HFFc6 (cell line): ENCODE measurements at places on chromosomes 4 and X. TPM values are rescaled to one million over a fixed set of nuclear protein-coding genes. Genes with fewer than 3 reads are reported as not detected.
A peak's percentile ranks its signal among the peaks of the same experiment; 100 is the strongest.

GRCh38 chrX:121191779-121192178 is 144.4 kb downstream of the GLUD2 start:
- no peak for DNase-seq

SPANXA2 gene
- 0.54 to 212 TPM (median 0.67 TPM) in 3 replicates for total RNA-seq

- DNase-seq, result no peak
These were observed 295.3 kb downstream of the GRID2 start for GRCh38 chr4:92599044-92599443.

- DNase-seq, result peak; percentile 45
These were observed 52.5 kb downstream of the LINC00632 start for GRCh38 chrX:140762061-140762460.

GRCh38 chr4:171142639-171143038 is 670.6 kb upstream of the GALNTL6 start:
- no peak for DNase-seq

BEX5 gene
- total RNA-seq, result not detected in 3 replicates

DNA sequence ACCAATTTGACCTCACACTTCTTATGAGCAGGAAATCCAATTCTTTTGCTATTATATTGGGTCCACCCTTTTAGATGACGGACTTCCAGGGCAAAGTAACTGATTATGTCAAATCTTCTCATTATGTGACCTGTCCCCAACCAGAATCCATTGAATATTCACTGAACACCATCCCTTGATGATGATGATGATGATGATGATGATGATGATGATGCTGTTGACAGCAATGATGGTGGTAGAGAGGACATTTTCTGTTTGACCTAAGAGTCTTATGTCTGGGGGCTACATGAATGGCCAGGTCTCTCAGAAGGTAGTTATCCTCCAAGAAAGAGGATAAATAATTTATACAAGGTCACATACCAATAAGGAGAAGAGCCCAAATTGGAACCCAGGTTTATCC is 5.2 kb downstream of the TCEAL8 start:
- no peak for DNase-seq

SSX2B gene
- not detected in 3 replicates for total RNA-seq

UGT2B17 gene
- not detected in 3 replicates for total RNA-seq

TNIP3 gene
- total RNA-seq, result 0.37 and 0.46 TPM in 2 replicates

DNA sequence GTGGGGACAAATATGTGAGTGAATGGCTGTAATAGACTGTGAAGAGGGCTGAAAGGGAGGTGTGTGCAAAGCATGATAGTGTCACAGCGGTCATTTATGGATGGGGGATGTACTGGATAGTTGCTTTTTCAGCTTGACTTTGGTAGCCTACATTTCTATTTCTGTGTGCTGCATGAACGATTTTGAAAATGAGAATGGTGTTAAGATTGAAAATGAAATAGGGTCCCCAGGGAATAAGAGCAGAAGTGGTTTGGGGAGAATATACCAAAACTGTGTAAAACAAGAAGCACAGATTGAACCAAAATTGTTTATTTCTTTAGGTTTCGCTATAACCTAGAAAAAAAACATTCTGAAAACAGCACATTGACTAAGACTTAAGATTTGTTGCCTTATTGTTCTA is 58.8 kb upstream of the CLNK start:
- no peak for DNase-seq
